ENCODE measurements at places on chromosomes 4 and X. TPM values are rescaled to one million over a fixed set of nuclear protein-coding genes. Genes with fewer than 3 reads are reported as not detected.

DNA sequence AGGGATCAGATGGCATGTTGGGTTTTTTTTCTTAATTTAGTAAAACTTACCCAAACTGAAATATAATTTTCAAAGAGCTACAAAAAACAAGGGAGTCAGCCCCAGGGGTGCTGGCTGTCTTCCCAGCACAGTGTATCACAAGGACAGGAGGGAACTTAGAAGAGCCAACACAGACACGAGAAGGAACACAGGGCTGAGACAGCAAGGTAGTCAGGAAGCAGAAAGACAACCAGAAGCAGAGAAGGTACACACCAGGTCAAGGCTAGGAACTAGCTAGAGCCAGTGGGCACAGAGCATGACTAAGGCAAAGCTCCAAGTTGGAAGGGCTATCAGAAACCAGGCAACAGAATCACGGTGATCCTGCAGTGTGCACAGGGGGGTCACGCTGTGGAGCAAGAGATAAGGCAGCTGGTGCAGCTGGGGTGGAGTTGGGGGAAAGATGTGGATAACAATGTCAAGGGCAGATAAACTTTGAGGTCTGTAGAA is 168.7 kb downstream of the NR3C2 start:
- H3K4me1 ChIP-seq: peaks cover 23% of the 10 kb centered on the region
- H3K27me3 ChIP-seq: no peaks in the 10 kb centered on the region
- no peak for DNase-seq
- no peak overlapping the region for H3K4me3 ChIP-seq
- peaks cover 3% of the 10 kb centered on the region for H3K36me3 ChIP-seq

GRCh38 chr4:7786040-7786439 is 153.6 kb downstream of the AFAP1 start:
- H3K4me3 ChIP-seq: no peak overlapping the region
- H3K27ac ChIP-seq: no peak overlapping the region
- no peak for DNase-seq

TNMD gene
- total RNA-seq: not detected

NSUN7 gene
- 0.16 TPM for total RNA-seq

ELMOD2 gene
- total RNA-seq: 14.3 TPM

PHKA1 gene
- total RNA-seq: 9.4 TPM

RTL3 gene
- total RNA-seq: not detected

Data from activated CD4-positive, alpha-beta T cell treated with anti-CD3 and anti-CD28 coated beads for 36 hours (primary cell).